ENCODE measurements at places on chromosomes 2 and 18.

DNA sequence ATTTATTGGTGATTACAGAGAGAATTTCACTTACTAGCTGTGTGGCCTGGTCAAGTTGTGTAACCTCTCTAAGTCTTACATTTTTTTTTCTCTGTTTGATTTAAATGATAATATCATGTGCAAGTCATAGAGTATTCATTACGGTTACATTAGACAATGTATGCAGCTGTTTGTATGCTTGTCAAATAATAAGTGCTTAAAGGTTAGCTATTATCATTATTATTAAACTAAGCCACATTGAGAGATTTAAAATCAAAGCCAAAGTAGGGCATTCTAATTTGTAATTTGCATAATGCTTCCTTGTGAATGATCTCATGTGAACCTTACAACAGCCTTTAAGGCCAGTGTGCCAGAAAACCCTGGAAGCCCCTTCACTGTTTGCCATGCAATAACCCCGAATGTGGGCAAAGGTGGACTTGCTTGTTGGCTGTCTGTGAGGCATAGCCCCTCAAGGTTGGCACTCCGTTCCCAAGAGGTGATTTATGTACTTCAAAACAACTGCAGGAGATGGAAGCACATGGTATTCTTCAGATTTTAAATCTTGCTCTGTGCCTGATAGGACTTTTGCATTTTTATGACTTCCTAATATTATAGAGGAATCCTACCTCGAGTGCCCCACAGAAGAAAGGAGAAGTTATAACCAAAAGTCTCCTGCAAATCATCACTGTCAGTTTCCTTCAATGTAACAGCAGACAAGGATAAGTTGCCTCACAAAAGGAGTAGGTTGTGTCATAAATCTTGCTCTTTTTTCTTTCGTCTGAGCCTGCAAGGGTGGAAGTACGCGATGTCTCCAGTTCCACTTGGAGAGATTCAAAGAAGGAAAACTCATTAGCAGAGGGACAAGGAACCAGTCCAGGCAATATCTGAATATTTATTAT lies 272.0 kb downstream of the TGIF1 start:
- DNase-seq = no peak

- no peak for DNase-seq
These were observed 14.4 kb downstream of the EFR3B start for GRCh38 chr2:25056098-25056821.

DNA sequence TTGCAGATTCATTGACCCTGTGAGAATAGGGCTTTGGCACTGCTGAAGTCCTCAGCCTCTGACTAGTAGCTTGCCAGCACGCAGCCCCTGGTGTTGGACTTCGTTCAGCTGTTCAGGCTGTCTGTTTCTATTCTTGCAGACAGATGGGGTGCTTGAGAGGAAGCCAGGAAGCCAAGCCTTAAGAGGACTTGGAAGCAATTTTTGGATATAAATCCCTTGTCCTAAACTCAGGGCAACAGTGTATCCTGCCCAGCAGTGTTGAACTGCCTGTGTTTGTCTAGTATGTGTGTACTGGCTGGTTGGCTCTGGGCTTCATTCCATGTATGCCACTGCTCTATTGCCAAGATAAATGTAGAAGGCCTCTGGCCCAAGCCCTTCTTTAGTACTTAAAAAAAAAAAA lies 108.6 kb downstream of the COMMD1 start:
- no peak for DNase-seq

DNA sequence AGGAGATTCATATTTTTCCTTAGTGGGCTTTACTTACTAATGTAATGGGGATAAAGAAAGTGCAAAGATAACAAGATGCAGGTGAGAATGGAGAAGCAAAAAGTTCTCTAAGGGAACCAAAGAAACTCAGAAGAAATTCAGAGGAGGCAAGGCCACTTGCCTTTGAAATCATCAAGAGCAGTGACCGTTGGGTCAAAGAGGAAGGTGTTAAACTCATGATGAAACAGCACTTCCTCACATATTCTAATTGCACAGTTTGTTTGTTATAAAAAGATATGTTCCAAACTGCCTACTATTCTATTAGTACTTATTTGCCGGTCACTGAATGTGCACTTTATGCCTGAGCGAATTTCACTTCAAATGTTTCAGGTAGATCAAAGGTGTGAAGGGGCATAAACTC lies 975.1 kb downstream of the BCL11A start:
- no peak for DNase-seq

- DNase-seq = no peak
These were observed 46.0 kb downstream of the PAX8 start for GRCh38 chr2:113232740-113233139.

Data from activated CD8-positive, alpha-beta memory T cell treated with anti-CD3 and anti-CD28 coated beads for 4 hours (primary cell).